ENCODE measurements at places on chromosomes 2 and 18.

DNA sequence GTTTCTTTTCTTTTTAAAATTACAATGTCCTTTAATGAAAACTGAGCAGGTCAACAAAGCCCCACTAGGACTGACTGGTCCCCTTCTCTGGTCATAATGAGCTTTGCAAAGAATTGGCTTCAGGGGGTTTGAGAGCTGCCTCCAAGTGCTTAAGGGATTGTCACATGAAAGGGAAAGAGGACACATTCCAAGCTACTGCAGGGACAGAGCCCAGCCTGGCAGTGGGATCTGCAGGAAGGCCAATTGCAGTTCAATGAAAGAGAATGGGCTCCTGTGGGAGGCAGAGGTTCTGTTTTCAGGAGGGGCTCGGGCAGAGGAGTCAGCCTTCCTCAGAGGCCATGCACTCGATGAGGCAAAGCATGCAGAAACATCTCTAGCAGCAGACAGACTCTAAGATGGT lies 84.1 kb upstream of the ACKR3 start:
- no peak for DNase-seq

GRCh38 chr2:29323961-29324360 lies 208.7 kb downstream of the CLIP4 start:
- DNase-seq = no peak

GRCh38 chr2:98502556-98503335 lies 58.1 kb downstream of the INPP4A start:
- DNase-seq = no peak

- no peak for DNase-seq
These were observed 404.8 kb downstream of the LNPK start for GRCh38 chr2:175597286-175597685.

- DNase-seq = no peak
These were observed 1.4 kb downstream of the REEP1 start for GRCh38 chr2:86335865-86336674.

DNA sequence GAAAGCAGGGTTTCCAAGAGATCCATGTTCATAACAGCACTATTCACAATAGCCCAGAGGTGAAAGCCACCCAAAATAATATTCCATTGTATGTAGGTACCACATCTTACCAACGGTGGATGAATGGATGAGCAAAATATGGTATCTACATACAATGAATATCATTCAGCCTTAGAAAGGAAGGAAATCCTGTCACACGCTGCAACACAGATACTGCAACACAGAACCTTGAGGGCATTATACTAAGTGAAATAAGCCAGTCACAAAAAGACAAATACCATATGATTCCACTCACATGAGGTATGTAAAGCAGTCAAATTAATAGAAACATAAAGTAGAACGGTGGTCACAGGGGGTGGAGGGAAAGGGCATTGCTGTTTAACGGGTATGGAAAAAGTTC lies 155.7 kb downstream of the DTNB start:
- no peak for DNase-seq

DNA sequence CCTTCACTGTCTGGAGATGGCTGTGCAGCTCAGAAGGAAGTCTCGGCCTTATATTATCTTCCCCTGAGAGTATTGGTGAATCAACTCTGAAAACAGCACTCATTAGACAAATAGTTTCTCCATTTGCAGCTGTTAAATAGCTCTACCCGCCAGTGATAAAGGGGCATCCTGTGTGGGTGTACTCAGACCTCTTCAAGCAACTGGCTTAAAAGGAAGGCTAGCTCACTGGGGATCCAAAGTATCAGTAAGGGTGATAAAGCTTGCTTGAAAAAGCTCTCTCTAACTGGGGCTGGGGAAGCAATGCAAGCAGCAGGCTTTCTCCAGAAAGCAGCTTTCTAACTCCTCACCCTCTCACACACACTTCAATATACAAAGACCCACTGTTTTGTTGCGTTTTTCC lies 64.9 kb upstream of the PSMD14 start:
- DNase-seq = no peak

GRCh38 chr2:108907822-108908712 lies 81.0 kb downstream of the EDAR start:
- DNase-seq = no peak

DNA sequence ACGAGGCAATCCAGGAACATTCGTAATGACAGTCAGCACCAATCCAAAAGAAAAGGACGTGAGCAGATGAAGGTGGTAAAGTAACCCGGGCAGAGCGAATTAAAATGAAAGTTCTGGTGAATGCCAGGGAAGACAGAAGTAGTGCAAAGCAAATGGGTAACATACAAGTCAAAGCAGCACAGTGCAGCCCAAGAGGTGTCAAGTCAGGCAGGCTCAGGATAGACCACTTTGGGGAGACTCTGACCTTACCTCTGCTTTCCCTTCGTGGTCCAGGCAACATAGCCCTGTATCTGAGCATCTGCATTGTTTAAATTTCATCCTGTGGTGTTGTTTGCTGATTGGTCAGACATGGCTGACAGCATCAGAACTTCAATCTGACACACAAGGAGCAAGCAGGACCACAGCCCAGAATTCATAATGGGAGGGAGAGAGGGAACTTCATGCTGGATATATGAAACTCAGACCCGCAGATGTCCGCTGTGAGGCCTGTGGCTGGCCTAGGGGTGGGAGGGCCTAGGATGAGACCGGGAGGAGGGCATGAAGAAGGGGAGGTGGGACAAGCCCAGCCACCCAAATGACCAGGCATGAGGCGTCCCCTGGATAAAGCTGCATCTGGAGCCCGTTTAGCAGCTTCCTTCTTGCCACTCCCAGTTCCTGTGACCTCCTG lies 285.7 kb downstream of the TCF4 start:
- no peak for DNase-seq

DNA sequence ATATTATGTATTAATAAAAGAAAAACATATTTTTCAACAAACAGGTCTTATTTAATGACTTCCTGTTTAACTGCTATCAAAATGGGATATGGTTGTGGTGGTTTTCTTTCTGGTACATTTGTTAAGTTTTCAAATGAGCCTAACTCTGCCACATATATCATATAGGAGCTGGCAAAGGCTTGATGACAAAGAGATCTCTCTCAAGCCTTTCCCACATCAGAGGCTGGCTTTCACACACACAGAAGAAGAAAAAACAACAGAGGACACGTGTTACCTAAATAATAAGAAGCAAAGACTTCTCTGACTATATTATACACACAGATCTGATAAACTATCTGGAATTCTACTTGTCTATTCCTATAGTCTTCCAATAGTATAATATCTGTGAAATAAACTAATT lies 46.1 kb downstream of the CFAP36 start:
- DNase-seq = no peak

- DNase-seq = peak; percentile 52
These were observed 421 bp upstream of the VAMP5 start for GRCh38 chr2:85583667-85584353.

DNA sequence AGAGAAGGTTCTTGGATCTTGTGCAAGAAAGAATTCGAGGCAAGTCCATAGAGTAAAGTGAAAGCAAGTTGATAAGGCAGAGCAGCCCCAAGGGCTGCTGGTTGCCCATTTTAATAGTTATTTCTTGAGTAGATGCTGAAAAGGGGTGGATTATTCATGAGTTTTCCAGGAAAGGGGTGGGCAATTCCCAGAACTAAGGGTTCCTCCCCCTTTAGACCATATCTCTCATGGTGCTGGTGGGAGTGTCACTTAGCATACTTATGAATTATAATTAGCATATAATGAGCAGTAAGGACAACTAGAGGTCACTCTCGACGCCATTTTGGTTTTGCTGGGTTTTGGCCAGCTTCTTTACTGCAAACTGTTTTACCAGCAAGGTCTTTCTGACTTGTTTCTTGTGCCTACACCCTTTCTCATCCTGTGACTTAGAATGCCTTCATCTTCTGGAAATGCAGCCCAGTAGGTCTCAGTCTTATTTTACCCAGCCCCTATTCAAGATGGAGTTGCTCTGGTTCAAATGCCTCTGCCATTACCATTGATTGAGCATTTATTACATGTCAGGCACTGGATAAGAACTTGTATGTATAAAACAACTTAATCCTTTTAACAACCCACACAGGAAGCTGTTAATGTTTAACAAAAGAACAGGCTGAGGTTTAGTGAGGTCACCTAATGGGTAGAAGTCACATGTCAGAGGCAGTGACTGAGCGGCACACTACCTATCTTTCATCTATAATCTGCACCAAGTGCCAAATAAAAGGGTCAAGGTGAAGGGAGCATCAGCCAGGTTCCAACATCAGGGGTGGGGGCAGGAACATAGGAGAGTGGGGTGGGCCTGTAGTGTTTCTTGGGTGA lies 250.9 kb downstream of the ICOS start:
- no peak for DNase-seq

DNA sequence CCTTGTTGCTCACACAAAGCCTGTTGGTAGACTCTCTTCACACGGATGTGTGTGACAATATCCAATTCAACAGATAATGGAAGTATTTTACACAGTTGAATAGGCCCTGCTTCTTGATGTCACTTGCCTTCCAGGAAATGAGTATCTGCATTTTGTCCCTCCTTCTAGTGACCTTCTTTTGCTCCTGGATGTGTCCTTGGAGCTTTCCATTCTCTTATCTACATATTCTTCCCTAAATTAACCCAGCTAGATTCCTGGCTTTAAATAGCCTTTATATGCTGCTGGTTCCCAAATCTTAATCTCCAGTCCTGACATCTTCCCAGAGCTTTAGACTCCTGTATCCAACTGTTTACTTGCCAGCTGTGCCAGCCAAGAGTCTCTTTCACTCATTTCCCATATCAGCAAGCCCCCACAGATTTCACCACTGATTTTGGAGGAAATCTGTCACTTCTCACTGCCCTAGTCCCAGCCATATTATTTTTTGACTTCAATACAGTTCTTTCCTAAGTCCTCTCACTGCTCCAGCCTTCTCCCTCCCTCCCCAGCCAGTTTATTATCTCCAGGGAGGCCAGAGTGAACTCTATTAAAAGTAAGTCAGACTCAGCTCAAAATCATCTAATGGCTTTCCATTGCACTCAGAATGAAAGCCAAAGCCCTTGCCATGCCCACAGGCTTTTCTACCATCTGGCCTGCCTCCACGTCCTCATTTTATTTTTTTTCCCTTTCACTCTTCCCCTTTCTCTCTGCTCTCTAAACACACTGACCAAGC lies 170.0 kb downstream of the PDE11A start:
- DNase-seq = no peak

DNA sequence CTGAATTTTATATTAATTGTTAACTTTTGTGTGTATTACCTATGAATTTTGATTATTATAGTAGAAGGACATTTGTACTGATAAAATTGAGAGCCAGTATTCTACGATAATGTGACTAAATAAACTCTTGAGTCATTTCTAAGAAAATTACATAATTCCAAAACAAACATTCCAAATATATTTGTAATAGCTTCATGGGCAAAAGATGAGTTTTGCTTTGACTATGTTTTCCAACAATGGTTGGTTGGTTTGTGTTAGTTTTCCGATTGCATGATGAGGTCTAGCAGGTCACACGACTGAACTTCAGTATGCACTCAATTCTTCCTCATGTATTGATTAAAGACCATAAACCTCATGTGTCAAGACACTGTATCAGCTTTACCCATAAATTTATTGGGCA lies 71.7 kb upstream of the WDR75 start:
- no peak for DNase-seq

GRCh38 chr2:62974999-62975398 lies 75.6 kb upstream of the OTX1 start:
- no peak for DNase-seq

GRCh38 chr2:48529194-48529593 lies 760 bp upstream of the STON1 start:
- DNase-seq = no peak

DNA sequence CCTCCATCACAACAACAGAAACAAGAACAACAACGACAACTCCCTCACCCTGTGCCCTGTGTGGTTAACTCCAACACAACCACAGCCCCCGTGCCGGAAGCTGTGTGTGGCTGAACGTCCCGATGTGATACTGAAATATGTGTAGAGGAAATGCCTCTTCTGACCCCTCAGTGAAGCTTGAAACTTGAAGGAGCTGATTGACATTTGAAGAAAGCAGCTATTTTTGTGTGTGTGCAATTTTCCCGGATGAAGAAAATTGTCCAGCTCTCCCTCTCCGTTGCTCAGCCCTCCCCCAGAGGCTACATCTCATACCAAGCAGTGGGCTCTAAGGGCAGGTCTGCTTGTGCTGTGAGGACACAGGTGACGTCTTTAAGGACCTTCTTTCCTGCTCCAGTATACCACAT lies 173.8 kb downstream of the ICOS start:
- peak; percentile 61 for DNase-seq

DNA sequence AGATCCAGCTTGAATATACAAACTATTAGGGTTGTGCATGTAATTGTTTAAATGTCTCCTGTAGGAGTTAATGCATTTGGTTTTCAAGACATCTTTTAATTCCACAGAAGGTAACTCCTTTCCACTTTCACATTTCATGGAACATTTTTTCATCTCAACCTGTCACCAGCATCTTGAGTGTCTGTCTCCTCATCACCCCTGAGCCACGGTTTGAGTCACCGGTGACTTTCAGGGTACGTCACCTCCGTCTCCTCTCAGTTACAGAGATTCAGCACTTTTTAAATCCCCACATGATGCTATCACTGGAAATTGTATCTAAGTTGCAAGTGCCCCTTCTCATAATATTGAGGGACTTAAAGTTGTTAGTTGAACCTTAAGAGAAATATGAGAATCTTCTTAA lies 25.3 kb downstream of the GPR55 start:
- no peak for DNase-seq

DNA sequence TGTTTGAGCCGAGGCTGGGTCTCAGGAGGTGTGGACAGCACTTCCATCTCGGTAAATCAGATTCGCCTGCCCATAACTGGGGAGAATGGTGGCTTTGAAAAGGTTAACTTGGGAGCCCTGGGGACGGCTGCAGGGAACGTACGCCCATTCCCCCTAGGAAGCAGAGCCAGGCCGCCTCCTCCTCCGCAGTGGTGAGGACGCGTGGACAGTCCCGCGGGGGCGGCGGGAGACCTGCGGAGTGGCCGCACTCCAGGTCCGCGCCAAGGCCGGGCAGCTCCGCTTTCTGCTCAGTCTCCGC lies 845 bp upstream of the MYCN start:
- peak; percentile 33 for DNase-seq

GRCh38 chr2:223523551-223524001 lies 78.6 kb downstream of the SCG2 start:
- DNase-seq = no peak

GRCh38 chr18:34742891-34743341 lies 32.8 kb downstream of the DTNA start:
- DNase-seq = no peak

DNA sequence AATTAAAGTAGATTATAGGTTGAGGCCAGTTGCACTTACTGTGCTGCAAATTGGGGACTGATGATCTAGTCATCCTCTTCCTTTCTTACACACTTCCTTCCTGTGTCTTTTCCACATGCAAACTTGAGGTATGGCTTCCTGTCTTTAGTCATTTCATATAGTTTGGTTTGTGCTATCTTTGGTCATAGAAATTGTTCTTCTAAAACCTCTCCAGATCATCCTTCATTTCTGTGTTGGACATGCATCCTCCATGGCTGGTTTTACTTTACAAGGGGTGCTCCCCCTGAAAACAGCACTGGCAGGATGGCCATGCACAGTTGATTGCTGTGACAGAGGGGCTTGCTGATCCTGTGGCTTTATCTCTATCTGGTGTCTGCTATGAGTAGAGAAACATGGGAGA lies 36.5 kb downstream of the MGAT5 start:
- DNase-seq = no peak
